ENCODE measurements at places on chromosomes 12 and 14.

DNA sequence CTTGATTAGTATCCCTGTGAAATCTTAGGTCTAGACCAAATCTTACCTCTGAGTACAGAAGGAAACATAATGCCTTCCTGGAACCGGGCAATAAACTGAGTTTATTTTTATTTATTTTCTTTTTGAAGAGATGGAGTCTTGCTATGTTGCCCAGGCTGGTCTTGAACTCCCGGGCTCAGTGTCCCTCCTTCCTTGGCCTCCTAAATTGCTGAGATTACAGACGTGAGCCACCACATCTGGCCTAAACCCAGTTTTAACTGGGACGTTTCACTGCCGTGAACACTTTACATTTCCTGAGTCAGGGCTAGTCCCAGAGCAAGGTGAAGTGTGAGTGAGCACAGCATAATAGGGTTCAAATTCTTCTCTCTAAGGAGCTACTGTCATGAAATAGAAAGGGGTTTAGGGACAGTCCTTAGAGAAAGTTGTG lies 671 bp downstream of the GUCY2C start:
- no peak for DNase-seq

- DNase-seq: no peak
Measured at GRCh38 chr14:101030586-101030985, 127.1 kb upstream of the RTL1 start.

GRCh38 chr14:35766036-35766699 lies 42.9 kb downstream of the RALGAPA1 start:
- no peak for DNase-seq

GRCh38 chr12:121766290-121767039 lies 27.0 kb downstream of the RHOF start:
- no peak for DNase-seq

- no peak for DNase-seq
Measured at GRCh38 chr12:128914908-128915563, 61.8 kb downstream of the GLT1D1 start.

DNA sequence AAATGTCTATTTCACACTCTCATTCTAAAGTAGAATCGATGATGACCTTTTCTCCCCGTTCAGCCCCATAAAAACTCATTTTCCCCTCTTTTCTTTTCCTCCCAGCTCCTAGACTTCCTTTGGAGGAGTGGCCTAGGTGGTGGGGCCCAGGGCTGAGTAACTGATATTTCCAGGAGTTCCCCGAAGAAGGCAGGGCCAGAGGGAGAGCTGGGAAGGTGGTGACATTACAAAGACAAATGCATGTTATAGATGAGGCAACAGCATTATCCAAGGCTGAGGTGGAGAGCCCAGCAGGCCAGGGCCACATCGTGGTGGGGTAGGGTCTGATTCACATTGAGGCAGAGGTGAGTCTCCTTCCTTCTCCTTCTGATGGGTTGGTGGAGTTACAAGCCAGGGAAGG lies 22.2 kb upstream of the HDAC7 start:
- no peak for DNase-seq

Measured in fibroblast of skin of left biceps (primary cell).